ENCODE measurements at places on chromosomes 12 and 14.

DNA sequence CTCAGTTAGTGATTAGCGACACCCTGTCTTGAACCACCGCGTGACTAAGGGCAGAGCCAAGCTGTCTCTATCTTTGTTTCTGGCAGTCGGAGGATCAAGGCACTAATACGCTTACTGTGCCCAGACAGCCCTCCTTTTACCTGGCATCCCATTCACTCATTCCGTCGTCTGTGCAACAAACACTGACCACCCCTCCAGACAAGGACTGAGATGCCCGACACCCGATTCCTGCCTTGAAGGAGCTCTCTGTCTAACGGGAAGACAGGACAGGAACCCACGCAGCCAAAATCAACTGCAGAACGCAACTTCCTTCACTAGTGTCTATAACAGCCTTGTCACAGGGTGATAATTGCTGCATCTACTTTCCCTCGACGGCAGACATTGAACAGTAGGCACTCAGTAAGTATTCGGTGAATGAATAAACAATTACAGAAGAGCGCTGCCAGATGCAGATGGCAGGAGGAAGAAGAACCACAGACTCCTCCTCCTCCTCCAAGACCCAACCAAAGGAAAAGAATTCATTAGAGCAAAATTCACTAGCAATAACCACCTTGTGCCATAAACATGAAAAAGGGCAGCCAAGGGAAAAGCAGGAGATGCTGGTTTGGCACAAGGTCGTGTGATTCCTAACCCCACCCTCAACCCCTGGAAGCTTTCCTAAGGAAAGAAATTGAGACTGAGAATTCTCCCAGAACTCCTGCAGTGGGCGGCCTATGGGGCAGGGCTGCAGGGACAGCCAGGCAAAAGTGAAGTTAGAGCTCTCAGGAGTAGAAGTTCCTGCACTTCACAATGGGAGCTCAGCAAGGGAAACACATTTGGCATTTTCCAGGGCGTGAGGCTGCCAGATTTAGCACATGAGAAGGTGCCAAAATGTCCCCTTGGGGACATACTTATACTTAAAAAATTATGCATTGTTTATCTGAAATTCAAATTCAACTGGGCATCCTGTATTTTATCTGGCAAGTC is 186.6 kb upstream of the DIO3 start:
- no peak for DNase-seq

GRCh38 chr12:100348657-100349454 is 8.0 kb upstream of the SLC17A8 start:
- no peak for DNase-seq

DNA sequence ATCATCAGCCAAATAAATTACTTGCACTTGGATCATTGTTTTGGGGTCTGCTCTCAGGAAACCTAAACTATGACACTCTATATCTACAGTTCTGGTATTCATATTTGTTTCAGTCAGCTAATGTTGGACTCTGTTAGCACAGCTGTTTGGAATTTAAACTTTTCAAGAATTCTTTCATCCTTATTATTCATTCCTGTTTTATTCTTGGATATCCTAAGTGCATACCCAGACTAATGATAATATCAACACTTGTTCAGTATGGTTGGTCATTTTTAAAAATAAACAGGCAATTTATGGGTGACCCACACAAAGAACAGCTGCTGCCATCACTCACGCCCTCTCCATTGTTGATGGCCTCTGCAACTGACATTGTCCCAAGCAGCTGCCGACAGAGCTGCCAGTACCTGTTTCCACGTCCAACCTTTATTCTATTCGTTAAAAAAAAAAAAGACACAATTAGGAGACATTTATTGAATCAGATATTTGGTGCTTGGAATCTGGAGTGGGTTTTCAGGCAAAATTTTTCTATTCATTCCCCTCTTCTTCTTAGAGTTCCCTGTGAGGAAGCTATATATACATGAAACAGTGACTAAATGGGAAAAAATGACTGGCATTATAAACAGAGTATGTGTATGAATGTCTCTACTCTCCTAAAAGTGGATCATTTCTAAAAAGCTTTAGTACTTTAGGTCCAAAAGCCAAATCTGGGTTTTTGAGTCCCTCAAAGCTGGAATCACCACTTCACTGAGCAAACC is 252.1 kb upstream of the NAV3 start:
- no peak for DNase-seq

- DNase-seq: no peak
These were observed 14.2 kb upstream of the MYO1A start for GRCh38 chr12:57063991-57064685.

- DNase-seq: no peak
These were observed 37.4 kb upstream of the C12orf71 start for GRCh38 chr12:27119797-27120196.

GRCh38 chr12:52828591-52829021 is 5.5 kb downstream of the KRT79 start:
- DNase-seq: no peak

Data from amygdala (tissue), 56 donors.